ENCODE measurements at places on chromosomes 1 and 21.

GRCh38 chr1:30101016-30101415, 622.4 kb downstream of the MATN1 start:
- no peak for DNase-seq

DNA sequence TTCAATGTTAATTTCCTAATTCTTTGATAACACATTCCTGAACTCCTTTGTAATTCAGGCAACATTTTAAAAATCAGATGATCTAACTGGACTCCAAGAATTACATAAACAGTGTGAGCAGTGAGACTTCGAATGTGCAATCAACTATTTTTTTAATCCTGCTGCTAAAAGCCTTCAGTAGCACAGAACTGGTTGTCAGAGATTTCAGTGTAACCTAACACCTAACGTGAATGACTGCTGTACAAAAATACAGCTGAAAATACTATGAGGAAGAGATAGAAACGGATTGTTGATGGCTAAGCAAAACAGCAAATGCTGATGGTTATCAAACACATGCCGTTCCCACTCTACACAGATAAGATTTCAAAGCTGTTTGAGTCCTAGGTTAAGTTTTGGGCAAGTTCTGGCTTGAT, 46.1 kb downstream of the APP start:
- DNase-seq = no peak

- no peak for DNase-seq
Measured at GRCh38 chr1:11513681-11514080, 34.7 kb downstream of the DISP3 start.

DNA sequence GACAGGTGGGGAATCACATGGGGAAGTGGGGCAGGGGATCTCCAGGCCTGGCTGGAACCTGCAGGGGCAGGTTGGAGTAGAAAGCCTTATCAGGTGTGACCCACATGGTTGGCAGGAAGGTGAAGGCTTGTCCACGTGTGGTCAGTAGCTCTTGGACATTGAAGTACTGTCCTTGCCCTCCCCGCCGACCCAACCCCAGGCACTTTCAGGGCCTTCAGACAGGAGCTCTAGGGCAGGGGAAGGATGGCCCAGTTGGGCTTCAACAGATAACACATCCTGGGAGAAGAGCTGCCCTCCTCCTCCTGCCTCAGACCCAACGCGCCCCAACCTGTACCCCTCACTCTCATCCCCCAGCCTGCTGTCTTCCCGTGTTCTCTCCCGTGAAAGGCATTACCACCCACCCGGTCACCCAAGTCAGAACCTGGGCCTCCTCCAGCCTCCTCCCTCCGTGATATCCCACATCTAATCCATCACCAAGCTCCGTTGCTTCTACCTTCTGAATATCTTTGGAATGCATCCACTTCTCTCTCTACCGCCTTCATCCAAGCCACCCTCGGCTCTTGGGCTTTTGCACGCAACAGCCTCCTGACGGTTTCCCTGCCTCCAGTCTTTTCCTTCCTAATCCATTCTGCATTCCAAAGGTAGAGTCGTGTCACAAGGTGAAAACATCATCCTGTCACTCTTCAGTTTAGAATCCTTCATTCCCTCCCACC, 15.9 kb downstream of the PTPRF start:
- DNase-seq = no peak

DNA sequence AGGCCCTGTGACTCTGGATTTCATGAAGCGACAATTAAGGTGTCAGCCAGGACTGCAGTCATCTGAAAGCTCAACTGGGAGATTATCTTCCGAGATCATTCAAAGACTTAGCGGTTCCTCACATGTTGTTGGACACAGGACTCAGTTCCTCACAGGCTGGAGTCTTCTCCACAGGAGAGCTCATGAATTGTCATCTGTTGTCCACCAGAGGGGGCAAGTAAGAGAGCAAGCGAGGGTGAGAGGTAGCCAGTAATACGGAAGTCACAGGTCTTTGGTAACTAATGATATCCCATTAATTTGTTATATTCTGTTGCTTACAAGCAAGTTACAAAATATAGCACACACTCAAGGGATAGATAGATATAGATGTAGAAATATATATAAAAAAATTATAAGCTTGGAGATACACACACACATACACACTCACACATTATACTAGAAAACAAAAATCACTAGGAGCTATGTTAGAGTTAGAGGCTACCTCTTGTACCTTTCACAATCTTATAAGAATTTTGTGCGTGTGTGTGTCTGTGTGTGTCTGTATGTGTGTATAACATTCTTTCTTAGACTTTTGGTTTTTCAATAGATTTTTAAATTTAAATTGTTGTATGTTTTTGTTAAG, 1695.3 kb downstream of the BRINP3 start:
- peak; percentile 21 for DNase-seq

DNA sequence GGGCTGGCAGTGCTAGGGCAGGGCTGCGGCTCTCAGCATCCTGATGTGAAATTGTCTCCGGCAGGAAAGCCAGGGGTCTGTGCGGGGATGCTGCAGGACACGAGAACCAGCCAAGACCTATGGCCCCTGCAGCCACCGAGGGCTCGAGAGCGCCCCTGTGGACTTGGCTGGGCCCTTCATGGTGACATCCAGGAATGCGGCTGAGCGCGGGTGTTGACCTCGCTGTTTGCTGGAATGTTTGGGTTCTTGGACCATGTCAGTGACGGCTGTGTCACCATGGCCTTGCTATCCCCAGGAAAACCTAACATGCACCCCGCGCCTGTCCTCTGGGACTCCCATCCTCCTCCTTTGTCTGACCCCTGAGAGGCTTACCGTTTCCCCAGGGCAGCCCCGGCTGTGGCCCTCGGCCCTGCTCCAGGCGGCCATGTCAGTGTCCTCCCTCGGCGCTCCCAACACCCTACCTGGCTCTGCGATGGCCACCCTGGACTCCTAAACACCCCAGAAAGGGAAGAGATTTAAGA, 14.3 kb upstream of the C1orf174 start:
- DNase-seq = no peak

GRCh38 chr1:107833061-107833460, 131.9 kb downstream of the VAV3 start:
- DNase-seq = no peak

GRCh38 chr1:198879711-198880306, 241.0 kb downstream of the PTPRC start:
- no peak for DNase-seq

GRCh38 chr21:45456584-45457160, 51.7 kb downstream of the COL18A1 start:
- DNase-seq = no peak

DNA sequence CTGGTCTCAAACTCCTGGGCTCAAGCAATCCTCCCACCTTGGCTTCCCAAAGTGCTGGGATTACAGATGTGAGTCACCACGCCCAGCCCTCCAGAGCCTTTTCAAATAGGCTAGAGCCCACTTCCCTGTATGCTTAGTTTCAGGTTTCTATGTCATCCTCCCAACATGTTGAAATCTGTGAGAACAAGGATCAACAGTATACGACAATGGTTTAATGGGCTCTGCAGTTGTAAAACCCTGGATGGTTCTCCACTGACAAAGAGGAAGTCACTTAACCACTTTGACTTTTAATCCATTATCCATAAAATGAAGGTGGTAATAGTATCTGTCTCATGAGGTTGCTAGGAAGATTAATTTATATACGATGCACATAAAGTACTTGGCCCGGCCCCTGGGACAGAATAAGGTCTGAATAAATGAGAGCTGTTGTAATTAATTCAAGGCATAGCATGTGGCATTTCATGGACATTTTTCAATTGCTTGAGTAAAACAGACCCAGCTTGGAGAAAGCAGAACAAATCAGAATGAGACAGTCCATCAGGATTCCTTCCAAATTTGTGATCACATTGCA, 113.9 kb upstream of the ZNF648 start:
- no peak for DNase-seq

GRCh38 chr1:8813991-8814390, 3.4 kb downstream of the RERE start:
- no peak for DNase-seq

GRCh38 chr1:167659881-167660280, 29.8 kb downstream of the RCSD1 start:
- no peak for DNase-seq

- DNase-seq = no peak
Measured at GRCh38 chr21:45142469-45143308, 68.3 kb downstream of the ADARB1 start.

DNA sequence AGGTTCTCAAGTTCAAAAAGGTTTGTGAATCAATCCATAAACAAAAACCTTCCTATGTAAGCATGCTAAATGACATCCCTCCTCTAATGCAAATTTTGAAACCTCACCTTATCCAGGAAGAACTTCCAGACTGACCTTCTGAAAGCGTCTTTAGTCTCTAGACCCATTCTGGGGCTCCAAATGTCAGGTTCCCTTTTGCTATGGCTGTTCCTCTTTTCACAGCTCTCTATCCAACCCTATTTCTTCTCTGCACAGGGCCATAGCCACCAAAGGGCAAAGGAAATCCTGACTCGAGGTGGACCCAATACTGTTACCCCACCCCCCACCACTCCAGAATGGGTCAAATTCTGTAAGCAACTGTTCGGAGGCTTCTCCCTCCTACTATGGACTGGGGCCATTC, 3.4 kb downstream of the ATP1A4 start:
- no peak for DNase-seq

DNA sequence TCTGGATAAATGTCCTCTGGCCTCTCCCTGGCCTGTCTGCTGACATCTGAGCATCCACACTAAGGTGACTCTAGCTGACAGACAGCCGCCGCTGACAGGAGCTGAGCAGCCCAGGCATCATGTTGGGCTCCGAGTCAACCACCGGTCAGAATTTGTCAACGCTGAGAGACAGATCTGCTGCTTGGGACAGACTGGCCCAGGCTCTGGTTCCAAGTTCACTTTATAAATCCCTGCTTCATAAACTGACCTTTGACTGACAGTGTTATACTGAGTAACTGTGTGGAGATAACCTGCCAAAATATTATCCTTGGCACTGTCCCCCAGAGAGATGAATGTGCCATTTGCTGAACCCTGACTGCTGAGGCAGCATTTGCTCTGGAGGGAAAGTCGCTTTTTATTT, 616.7 kb downstream of the NPHP4 start:
- no peak for DNase-seq

DNA sequence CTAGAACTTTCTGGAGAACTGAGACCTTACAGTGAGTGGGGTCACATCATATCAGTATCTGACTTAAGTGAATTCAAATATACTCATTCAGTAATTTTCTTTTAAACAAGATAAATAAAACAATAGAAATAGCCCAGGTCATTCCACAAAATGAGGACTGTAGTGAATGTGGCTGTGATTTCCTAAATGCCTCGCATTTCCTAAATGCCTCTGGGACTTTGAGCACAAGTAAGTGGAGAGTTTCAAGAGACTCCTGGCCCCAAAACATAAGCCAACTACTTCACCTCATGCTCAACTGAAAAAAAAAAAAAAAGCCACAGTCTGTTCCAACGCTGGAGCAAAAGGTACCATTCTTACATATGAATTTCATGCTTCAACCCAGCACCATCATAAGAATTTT, 81.5 kb downstream of the ZNF281 start:
- DNase-seq = no peak

- peak; percentile 18 for DNase-seq
Measured at GRCh38 chr1:54052431-54052933, 522 bp downstream of the TMEM59 start.

GRCh38 chr1:42172381-42173133, 8.0 kb upstream of the GUCA2A start:
- DNase-seq = no peak

DNA sequence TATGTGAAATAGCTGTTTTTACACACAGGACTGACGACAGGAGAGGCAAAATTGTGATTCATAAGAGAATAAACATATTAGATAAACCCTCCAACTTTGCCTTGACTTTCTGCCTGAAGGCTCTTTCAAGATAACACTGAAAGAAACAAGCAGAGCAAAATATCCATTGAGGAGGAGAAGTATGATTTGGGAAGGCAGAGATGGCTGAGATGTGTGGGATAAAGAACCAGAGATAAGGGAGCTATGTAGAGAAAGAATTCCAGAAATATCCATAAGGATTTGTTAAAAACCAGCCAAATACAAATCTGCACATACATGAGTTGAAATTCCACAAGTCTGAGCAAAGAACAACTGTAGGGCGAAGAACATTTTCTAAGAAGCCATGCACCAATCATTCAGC, 1064.7 kb downstream of the PLA2G4A start:
- no peak for DNase-seq

DNA sequence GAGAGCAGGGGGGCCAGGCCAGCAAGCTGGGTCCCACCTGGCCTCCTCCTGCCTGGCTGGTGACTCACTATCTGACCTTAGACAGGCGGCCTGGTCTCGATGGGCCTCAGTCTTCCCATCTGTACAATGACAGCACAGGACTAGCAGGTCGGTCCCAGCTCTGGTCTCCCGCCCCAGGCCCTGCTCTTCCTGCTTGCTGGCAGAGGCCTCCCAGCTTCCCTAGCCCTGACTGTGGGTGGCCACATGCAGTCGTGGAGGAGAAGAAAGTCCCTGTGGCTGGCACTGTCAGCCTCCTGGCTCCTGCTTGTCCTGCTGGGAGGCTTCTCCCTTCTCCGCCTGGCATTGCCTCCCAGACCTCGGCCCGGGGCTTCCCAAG, 817 bp downstream of the EXTL1 start:
- DNase-seq = no peak

GRCh38 chr1:200741551-200742207, 3.0 kb downstream of the CAMSAP2 start:
- DNase-seq = no peak

DNA sequence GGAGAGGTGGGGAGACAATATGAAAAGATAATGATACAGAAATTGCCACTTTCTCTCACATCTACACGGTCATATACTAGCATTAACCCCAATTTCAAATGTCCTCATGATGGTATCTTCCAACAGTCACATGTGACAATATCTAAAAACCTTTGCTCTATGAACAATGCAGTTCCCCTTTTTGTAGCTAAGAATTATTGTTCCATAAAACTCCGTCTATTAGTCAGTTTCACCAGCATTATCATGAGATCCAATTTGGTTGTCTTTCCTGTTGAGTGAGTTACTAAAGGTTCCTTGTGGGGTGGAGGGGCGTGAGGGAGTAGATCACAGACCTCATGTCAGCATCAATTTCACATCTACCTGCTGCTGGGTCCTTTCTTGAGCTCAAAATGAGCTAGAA, 1.7 kb downstream of the TIAM1 start:
- no peak for DNase-seq

DNA sequence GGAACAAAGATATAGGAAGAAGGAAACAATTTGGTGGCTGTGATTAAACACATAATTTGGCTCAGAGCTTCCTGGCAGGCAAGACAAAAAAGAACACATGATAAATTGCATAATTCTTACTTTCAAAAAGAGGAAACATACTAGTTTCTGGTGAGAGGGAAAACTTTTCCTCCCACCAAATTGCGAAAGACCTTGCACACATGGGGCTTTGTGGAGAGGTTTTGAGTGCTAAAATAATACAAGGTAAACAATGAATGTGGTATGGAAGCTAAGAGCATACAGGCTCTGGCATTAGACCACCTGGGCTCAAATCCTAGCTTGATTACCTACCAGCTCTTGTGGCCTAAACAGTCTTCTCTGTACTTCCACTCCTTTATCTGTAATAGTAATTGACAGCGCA, 140.2 kb upstream of the HOOK1 start:
- no peak for DNase-seq
